ENCODE measurements at places on chromosomes 12 and 14.

GRCh38 chr14:67919259-67920032 is 99.9 kb downstream of the RAD51B start:
- no peak for DNase-seq

- DNase-seq: peak; percentile 64
These were observed 117.2 kb downstream of the SAMD4A start for GRCh38 chr14:54683882-54684794.

DNA sequence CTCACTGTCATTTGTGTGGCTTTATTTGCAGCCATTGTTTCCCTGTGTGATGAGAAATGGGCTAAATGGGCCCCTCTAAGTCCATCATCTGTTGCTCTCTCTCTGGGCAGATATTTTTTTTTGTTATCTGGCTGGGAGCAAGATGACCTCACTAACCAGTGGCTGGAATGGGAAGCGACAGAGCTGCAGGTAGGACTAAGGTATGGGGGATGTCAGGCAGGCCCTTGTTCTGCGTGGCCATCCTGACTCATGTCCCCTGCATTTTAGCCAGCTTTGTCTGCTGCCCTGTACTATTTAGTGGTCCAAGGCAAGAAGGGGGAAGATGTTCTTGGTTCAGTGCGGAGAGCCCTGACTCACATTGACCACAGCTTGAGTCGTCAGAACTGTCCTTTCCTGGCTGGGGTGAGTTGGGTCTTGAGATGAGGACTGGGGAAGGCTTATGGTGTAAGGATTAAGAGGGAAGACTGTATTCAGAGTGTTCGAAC is 1.3 kb downstream of the MARS1 start:
- DNase-seq: no peak

DNA sequence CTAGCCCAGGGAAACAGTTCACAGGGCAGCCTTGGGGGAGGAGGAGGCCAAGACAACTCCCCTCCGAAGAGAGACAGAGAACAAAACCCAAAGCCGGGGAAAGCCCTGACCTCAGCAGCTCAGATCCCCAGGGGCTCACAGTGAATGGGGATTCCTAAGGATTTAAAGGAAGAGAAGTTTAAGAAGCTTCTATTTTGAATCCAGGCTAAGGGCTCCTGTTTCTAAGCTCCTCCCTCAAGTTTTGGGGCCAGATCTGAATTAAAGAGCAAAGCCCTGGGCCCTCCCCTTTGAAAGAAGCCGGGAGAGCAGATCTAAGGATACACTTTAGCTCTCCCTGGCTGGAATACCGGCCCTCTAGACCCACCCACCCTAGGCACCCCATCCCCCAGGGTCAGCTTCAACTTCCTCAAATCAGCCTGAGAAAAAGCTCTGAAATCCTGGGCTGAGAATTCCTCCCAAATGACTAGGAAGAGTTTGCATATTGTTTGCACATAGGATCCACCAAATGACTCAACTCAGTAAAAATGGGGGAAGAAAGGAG is 3.9 kb downstream of the KDM2B start:
- DNase-seq: peak; percentile 87

DNA sequence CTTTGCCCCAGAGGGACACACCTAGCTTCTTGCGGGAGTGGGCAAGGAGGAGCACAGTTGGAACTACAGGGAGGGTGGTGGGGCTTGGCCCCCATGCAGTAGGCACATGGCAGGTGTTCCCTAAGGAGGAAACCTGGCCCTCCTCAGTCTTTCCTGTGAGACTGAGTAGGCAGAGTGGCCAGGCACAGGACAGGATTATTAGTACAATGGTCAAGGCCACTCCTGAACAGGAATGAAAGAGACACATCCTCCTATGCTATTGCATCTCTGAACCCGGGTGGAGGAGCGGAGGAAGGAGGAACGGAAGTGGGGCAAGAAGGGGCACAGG is 846 bp downstream of the MYO1A start:
- DNase-seq: no peak

- DNase-seq: peak; percentile 97
These were observed 192.1 kb upstream of the GARIN6 start for GRCh38 chr12:99455350-99456035.

- no peak for DNase-seq
These were observed 52.8 kb upstream of the ATF1 start for GRCh38 chr12:50711121-50711520.

DNA sequence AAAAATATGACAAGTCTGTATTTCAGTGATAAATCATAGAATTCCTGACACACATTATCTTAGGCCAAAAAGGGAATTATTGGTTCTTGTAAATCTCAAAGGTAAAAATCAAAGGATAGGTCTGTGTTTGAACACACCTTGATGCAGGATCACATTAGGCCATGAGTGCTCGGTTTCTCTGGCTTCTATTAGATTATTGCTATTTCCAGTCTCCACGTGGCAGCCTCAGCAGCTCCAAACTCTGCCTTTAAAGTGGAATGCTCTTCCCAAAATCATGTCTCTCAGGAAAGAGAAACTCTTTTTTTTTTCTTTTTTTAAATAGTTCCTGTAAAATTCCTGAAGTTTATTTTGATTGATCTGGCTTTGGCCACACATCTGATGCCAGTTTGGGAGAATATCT is 105.6 kb upstream of the FRMD6 start:
- DNase-seq: no peak

DNA sequence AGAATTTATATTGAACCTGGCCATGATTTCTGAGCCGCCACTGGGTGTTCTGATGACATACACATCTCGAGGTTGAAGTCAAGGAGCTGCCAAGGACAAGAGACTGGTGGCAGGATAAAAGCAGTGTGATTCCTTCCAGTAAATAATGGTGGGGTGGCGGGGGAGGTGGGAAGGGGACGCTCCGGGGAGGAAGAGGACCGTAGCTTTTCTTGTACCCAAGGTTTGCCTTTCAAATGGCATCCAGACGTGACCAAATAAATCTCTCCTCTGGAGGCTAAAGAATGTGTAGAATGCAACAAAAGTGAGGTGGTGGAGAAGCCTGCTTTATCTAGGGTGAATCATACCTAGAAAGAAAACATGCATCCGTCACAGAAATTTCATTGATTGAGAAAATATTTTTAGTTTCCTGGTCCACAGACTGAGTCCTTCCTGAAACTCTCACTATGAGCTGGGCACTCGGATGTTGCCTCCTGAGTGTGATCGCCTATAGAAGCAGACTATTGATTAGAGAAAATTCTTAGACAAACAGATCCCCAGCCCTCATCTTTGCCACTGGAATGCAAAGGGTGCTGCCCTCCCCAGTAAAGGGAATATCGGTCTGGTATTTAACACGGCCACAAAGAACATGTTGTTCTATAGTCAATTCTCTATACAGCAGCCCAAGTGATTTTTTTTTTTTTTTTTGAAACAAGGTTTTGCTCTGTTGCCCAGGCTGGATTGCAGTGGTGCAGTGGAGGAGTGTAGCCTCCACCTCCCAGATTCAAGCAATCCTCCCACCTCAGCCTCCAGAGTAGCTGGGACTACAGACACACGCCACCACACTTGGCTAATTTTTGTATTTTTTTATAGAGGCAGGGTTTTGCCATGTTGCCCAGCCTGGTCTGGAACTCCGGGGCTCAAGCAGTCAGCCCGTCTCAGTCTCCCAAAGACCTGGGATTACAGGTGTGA is 112.1 kb downstream of the DPF3 start:
- peak; percentile 88 for DNase-seq

- DNase-seq: no peak
These were observed 7.1 kb downstream of the NT5DC3 start for GRCh38 chr12:103833891-103834290.

- no peak for DNase-seq
These were observed 53.4 kb upstream of the DLK1 start for GRCh38 chr14:100673085-100673806.
